ENCODE measurements at places on chromosomes 7 and 10. TPM values are rescaled to one million over a fixed set of nuclear protein-coding genes. Genes with fewer than 3 reads are reported as not detected.

DNA sequence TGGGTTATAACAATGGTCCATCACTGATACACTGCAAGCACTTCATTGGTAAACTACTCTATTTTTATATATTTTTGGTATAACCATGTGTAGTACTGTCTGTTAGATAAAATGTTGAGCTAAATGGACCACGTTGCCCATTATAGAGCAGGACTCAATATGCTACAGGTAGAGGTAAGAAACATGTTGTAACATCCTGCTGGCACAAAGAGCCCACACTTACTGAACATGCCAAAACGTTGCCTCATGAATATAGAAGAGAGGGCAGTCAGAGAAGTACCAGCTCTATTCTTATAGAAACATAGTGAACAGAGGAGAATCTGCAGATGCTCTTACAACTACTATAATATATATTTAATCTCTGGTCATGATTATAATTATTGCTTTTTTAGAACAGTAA is 18.4 kb upstream of the MET start:
- no peaks in the 10 kb centered on the region for H3K4me1 ChIP-seq
- no peaks in the 10 kb centered on the region for H3K27me3 ChIP-seq
- H3K36me3 ChIP-seq = no peaks in the 10 kb centered on the region
- no peak overlapping the region for H3K27ac ChIP-seq
- no peak for DNase-seq

GRCh38 chr10:111598433-111599059 is 521.7 kb downstream of the ADRA2A start:
- no peaks in the 10 kb centered on the region for H3K36me3 ChIP-seq
- H3K27me3 ChIP-seq = no peaks in the 10 kb centered on the region
- H3K27ac ChIP-seq = no peak overlapping the region
- H3K4me3 ChIP-seq = no peak overlapping the region
- H3K4me1 ChIP-seq = peaks cover 7% of the 10 kb centered on the region

DNA sequence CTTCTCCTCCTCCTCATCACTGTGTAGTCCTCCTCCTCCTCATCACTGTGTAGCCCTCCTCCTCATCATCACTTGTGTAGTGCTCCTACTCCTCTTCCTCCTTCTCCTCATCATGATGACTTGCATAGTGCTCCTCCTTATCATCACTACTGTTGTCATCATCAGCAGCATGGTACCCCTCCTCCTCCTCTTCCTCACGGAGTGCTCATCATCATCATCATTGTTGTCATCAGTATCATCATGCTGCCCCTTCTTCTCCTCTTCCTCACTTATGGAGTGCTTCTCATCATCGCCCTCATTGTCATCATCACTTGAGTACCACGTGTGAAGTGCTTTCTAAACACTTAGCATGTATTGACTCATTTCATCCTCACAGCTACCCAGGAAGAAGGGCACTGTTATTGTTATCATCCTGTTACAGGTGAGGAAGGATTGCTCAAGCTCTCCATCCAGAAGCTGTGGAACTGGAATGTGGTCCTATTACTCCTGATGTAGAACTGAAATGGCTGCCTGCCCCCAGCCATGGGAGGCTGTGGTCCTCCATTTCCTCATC is 122.8 kb upstream of the SHH start:
- DNase-seq = no peak
- no peak overlapping the region for H3K4me3 ChIP-seq
- no peak overlapping the region for H3K27ac ChIP-seq
- H3K4me1 ChIP-seq = no peaks in the 10 kb centered on the region

DNA sequence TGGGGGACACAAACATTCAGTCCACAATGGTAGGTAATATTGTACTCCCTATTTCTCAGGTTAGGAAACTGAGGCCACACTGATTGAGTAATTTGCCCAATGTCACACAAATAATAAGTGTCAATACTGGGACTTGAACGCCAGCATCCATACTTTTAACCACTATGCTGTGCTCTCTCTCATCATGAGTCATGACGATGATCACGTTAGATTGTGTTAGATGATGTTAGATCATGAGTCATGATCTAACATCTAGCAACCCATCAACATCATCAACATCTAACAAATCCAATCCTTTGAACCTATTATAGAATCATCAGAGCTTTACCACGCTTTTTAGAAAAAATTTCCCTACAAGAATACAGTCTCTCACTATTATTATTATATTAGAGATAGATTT is 28.1 kb upstream of the HERPUD2 start:
- H3K36me3 ChIP-seq = no peaks in the 10 kb centered on the region
- no peaks in the 10 kb centered on the region for H3K4me1 ChIP-seq
- H3K27me3 ChIP-seq = peaks cover 2% of the 10 kb centered on the region
- no peak overlapping the region for H3K27ac ChIP-seq

- no peak overlapping the region for H3K27ac ChIP-seq
- H3K4me1 ChIP-seq = no peaks in the 10 kb centered on the region
- H3K27me3 ChIP-seq = no peaks in the 10 kb centered on the region
- H3K4me3 ChIP-seq = no peak overlapping the region
Observed at GRCh38 chr7:84677117-84677732, 482.6 kb upstream of the SEMA3A start.

DNA sequence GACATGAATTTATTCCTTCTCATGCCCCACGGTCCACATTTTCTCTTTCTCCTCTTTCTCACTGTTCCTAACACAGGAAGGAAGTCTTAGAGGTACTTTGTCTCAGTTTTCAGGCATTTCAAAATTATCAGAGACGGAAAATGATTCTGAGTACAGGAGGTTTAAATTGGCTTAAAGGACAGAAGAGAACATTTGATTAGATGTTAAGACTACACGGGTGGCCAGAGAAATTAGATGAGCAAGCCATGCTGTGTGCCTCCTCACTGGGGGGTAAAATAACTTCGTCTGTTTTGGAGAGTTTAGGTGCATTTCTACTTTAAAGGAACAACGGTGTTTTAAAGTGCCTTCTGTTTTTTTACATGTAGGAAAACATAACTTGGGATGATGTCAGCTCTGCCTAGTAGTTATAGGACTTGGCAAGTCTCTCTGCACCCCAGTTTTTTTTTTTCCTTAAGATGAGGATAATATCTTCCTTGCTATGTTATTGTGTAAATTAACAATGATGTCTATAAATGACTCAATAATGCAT is 66.9 kb downstream of the MCMBP start:
- peaks cover 10% of the 10 kb centered on the region for H3K36me3 ChIP-seq
- no peaks in the 10 kb centered on the region for H3K4me1 ChIP-seq
- DNase-seq = no peak
- no peak overlapping the region for H3K27ac ChIP-seq

GRCh38 chr10:88952647-88953111 is at the start of gene ACTA2:
Gene ACTA2, minus strand, starts transcription at chr10:88952773. Its CDS starts 3,843 bp downstream, at chr10:88948930.
- H3K36me3 ChIP-seq = no peaks in the 10 kb centered on the region
- no peak for DNase-seq
- H3K4me3 ChIP-seq = no peak within 1 kb of the TSS
- peak within 1 kb of the TSS; percentile 48 for H3K27ac ChIP-seq
- H3K4me1 ChIP-seq = peaks cover 11% of the 10 kb centered on the region

DNA sequence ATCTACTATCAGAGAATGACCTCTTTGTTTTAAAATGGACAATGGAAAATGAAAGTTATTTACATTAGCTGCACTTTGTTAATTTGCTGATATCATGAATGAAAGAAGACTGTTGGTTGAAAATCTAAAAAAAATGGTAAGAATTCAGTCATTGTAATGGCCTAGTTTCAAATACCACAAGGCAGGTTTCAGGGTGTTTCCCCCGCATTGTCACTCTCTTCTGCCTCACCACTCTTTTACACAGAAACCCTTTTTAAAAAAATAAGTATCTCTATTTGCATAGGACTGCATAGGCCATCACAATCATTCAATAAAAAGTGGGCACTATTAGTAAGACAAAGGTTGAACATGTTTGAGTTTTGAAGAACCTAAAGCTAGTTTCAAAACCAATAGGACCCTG is 737.1 kb downstream of the INHBA start:
- no peak overlapping the region for H3K27ac ChIP-seq
- H3K4me3 ChIP-seq = no peak overlapping the region
- no peak for DNase-seq
- no peaks in the 10 kb centered on the region for H3K36me3 ChIP-seq
- no peaks in the 10 kb centered on the region for H3K4me1 ChIP-seq

DNA sequence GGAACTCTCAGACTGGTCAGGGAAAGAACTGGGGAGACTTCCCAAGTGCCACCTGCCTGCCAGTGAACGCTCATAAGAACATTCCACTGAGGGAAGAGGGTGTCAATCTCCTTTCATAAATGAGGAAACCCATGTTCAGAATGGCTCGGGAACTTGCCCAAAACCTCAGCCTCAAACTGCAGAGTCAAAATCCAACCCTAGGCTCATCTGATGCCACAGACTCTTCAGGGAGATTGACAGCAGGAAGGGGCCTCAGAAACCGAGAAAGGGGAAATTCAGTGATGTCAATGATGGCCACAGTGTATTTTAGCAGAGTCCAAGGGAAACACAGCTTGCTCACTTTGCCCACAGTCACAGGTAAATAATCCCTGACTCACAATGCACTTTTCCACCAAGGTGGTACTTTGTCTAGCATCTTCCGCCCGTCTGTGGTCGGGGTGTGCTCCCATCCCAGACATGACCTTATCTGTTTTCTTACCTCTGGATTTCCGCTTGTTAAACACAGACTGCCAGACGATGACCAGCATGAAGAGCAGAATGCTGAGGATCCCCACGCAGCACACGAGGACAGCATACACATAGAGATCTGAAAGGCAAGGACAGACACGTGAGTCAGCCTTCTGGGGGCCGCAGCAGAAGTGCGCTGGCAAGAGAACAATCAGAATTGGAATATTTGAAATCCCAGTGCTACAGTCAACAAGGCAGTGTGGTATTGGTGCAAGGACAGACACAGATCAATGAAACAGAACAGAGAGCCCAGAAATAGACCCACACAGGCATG is 38.4 kb downstream of the VSTM4 start:
- no peak overlapping the region for H3K4me3 ChIP-seq
- H3K27me3 ChIP-seq = no peaks in the 10 kb centered on the region
- peaks cover 24% of the 10 kb centered on the region for H3K4me1 ChIP-seq

GRCh38 chr10:67861750-67862432 is 22.6 kb upstream of the SIRT1 start:
- H3K36me3 ChIP-seq = no peaks in the 10 kb centered on the region
- DNase-seq = no peak
- H3K27me3 ChIP-seq = no peaks in the 10 kb centered on the region
- H3K27ac ChIP-seq = no peak overlapping the region
- no peaks in the 10 kb centered on the region for H3K4me1 ChIP-seq
- no peak overlapping the region for H3K4me3 ChIP-seq

DNA sequence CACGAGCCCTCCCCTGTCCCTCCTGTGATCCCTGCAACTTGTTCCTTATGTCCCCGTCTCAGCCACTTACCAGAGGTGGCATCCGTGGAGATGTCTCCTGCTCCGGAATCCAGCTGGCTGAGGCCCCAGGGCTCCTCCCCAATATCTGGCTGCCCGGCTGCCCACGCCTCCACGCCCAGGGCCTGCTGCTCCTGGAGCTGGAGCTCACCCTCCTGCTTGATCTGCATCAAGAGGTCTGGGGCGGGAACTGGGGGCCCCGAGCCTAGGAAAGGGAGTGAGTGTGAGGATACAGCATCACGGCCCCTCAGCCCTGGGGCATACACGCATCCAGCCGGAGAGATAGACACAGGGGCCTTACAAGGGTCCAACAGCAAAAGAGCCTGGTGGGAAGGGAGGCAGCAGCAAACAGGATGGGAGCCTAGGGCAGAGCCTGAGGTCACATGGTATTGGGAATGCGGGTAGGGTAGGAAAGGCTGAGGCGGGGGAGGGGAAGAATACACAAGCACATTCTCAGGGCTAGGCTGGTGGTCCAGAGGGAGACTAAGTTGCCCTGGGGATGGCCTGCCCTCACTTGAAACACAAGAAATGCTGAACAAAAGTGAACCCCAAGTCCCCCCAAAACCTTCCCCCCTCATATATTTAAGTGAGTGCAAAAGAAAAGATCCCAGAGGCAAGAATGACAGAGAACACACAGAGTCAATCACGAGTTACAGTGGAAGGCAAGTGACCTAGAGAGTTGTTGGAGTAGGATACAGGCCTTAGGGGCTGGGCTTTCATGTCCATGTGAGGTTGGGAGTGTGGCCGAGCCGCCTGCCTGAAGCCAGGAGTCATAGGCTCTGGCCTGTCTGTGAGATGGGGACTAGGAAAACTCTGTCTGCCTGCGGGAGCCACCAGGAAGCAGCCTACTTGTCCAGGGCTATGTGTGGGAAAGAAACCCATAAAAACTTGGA is 16.9 kb upstream of the ZNF777 start:
- no peaks in the 10 kb centered on the region for H3K27me3 ChIP-seq
- H3K36me3 ChIP-seq = peaks cover 56% of the 10 kb centered on the region
- H3K4me1 ChIP-seq = no peaks in the 10 kb centered on the region

DNA sequence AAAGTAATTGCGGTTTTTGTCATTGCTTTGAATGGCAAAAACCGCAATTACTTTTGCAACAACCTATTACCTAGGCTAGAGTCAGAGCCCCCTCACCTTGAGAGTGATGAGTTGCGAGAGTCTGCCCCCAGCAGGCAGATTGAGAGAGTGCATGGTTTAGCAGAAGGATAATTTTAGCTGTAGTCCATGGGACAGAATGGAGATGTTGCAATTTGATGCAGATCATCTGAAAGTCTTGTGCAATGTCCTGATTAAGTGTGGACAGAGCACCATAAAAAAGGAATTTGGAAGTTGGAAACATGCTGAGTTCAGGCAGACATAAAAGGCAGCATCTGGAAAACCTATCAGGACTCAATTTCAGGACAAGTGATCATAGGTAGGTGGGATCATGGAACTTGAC is 48.7 kb downstream of the GPR141 start:
- no peak overlapping the region for H3K4me3 ChIP-seq
- H3K27me3 ChIP-seq = no peaks in the 10 kb centered on the region
- DNase-seq = no peak
- no peak overlapping the region for H3K27ac ChIP-seq

DNA sequence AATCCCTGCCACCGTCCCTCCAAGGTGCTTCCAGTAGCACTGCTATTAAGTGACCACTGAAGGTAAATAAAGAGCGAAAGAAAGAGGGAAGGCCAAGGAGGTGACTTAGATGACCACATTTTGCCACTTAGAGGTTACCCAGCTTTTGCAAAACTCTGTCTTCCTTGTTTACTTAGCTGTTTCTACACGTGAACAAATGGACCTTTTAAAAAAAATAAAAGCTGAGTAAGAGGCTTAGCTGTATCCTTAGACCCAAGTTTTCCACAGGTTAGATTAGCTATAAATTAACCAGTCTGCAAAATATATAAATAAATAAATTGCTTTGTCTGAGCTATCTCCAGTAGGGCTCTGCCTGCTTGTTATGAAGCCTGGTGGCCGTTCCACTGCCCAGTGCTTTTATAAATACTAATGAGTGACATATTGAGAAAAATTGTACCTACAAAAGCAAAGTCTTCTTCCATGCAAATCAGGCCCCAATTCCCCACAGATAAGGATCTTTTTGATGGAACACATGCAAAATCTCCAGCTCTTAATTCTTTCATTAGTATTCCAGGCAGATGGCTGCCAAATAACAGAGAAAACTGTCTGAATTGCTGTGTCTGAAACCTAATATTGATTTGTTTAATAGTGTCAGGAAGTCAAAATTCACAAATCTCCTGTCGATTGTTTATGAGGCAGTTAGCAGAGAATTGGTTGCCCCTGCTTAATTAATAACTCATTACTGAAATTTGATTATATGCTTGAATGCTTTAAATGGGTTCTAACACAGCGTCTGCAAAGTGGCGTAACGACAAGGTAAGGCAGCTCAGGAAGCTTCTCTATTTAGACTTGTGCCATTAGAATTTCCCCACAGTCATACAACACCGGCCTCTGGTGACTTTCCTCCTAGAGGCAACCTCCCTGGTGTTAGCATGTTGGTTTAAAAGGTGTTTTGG is 176.7 kb downstream of the EMX2 start:
- H3K4me1 ChIP-seq = no peaks in the 10 kb centered on the region
- DNase-seq = peak; percentile 82
- H3K27ac ChIP-seq = no peak overlapping the region

The IDI2 gene
- not detected for total RNA-seq

The PRSS37 gene
- not detected for total RNA-seq

The SPDYE2B gene
- total RNA-seq = not detected

The PCLO gene
- total RNA-seq = 19.7 TPM
